ENCODE measurements at places on chromosomes 16 and 17. TPM values are rescaled to one million over a fixed set of nuclear protein-coding genes. Genes with fewer than 3 reads are reported as not detected.

- no peak for DNase-seq
Measured at GRCh38 chr17:307741-308507, 44.7 kb downstream of the RPH3AL start.

Gene CIBAR2
- total RNA-seq = not detected

Gene MYH1
- not detected for total RNA-seq

- no peak for DNase-seq
Measured at GRCh38 chr17:60089096-60089806, 10.5 kb upstream of the HEATR6 start.

All from activated CD8-positive, alpha-beta T cell treated with anti-CD3 and anti-CD28 coated beads for 36 hours (primary cell).